Immature natural killer cell (primary cell): ENCODE measurements at places on chromosomes 2 and 18. TPM values are rescaled to one million over a fixed set of nuclear protein-coding genes. Genes with fewer than 3 reads are reported as not detected.

GRCh38 chr2:175823002-175823706 lies 178.9 kb downstream of the LNPK start:
- no peak for DNase-seq

- DNase-seq, result no peak
Measured at GRCh38 chr2:113185664-113186432, 12.1 kb downstream of the PSD4 start.

Gene RAB27B
- polyA plus RNA-seq, result 3.9 TPM

Gene APCDD1
- polyA plus RNA-seq, result not detected
